ENCODE measurements at places on chromosomes 5 and 9.
A peak's percentile ranks its signal among the peaks of the same experiment; 100 is the strongest.

DNA sequence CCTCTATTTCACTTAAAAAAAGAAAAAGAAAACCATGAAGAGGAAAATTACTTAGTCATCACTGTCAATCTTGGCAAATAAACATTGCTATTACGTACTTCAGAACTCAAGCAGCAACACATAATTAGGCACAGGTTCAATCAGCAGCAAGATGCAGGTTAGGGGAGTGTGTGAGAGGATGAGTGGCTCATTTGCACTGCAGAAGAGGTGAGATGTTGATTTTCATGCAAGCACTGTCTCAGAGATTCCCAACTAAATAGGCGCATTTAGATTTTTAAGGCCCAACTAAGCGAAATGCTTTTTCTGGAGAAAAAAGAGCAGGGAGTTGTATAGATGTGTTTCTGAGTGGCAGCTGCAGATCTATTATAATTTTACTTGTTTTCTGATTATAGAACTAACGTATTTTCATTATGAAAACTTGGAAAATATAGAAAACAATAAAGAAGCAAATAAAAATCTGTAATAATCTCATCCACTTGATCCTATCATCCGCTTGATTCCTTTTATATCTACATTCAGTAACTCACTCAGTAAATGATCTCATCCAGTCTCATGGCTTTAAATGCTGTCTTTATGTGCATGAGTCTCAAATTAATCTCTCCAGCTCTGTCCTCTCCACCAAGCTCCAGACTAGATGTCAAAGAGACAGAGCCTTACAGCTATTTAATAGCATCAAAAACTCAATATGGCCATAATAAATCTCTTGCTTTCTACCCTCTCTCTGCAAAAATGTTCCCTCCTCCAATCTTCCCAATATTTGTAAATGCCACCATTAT lies 162.5 kb downstream of the ZNF462 start:
- DNase-seq, result no peak

GRCh38 chr9:16653491-16654399 lies 216.7 kb downstream of the BNC2 start:
- no peak for DNase-seq

GRCh38 chr5:157613385-157614245 lies 38.0 kb upstream of the ADAM19 start:
- no peak for DNase-seq

GRCh38 chr9:83459830-83460229 lies 78.4 kb downstream of the FRMD3 start:
- no peak for DNase-seq

- no peak for DNase-seq
Measured at GRCh38 chr9:84785792-84786547, 116.4 kb downstream of the NTRK2 start.

DNA sequence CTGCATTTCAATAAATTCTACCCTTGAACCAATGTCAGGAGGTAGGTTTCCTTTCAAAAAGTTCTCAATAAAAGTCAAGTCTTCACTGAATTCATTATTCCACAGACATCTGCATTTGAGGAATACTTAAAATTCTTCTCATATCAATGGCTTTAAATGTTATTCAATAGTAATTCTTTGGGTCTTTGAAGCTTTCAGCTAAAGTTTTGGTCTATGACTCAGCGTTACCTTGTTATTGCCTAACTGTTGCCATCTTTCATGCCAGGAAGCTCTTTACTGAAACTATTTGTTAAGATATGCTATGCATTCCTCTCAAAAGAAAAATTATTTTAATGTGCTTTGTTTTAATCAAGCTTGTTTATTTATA lies 170.5 kb downstream of the NNT start:
- DNase-seq, result peak; percentile 26

GRCh38 chr5:88322785-88323184 lies 54.1 kb upstream of the TMEM161B start:
- no peak for DNase-seq

- DNase-seq, result no peak
Measured at GRCh38 chr9:130765137-130766020, 69.7 kb upstream of the ABL1 start.

GRCh38 chr5:125484272-125484741 lies 737.9 kb upstream of the ZNF608 start:
- DNase-seq, result peak; percentile 23

GRCh38 chr9:131810351-131811170 lies 70.7 kb upstream of the RAPGEF1 start:
- DNase-seq, result no peak

DNA sequence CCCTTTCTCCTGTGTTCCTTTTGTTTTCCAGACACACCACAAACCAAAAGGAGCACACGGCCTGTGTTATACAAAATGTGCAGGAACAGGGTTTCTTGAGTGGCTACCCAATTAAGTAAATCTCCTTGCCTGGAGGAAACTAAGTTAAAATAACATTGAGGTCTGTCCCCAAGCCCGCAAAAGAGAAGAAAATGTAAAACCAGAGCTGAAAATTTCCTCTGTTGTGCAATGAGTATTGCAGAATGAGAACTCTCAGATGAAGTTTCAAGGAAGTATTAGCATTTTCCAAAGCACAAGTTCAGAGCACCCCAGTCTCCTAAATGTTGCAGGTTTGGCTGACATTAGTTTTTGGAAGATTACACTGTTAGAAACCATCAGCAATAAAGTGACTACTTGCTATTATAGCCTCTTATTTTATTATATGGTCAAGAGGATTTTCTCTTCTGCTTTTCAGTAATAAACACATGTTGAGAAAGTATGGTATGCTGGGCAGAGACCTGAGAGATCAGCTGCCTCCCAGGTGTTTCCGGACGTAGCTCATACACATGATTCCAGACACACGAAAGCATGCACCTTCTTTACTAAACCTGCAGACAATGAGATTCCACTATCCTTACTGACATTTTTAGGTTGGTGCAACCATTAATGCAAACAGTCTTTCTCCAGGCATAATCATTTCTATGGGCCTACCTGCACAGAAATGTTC lies 161.3 kb downstream of the SNCAIP start:
- DNase-seq, result no peak

GRCh38 chr5:155957884-155958283 lies 369.1 kb upstream of the SGCD start:
- DNase-seq, result no peak

DNA sequence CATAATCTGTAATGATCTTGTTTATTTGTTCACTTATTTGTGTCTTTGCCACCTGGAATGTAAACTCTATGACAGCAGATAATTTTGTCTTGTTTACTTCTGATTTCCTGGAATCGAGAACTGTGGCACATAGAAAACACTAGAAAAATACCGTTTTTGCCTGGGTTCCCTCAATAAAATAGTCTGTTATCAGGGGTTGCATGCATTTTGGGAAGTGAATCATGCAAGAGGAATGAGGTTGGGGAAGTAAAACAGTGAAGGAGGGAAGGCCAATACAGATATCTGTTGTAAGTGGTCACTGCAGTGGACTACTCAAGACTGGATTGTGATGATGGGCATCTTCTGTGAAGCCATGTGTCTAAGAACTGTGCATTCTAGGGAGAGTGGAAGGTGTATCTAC lies 45.2 kb upstream of the IL6ST start:
- no peak for DNase-seq

DNA sequence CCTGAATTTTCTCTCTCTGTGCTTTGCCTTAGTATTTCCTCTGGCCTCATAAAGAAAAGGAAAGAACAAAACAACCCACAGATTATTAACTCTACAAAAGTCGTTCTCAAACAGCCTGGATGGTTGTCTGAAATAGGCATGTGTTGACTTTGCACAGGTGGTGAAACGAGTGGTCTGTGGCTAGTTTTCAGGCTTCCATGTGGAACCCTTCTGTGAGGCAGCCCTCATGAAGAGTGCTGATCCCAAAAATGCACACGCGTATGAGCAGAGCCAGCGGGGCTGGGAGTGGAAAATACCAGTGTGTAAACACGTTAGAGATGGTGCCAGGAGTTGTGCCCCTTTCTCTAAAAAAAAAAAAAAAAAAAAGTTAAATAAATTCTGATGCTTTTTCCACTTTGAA lies 4.9 kb upstream of the PSAT1 start:
- DNase-seq, result no peak

GRCh38 chr5:103211576-103212561 lies 46.7 kb upstream of the MACIR start:
- DNase-seq, result no peak

- DNase-seq, result no peak
Measured at GRCh38 chr5:151156507-151157420, 815 bp downstream of the ANXA6 start.

DNA sequence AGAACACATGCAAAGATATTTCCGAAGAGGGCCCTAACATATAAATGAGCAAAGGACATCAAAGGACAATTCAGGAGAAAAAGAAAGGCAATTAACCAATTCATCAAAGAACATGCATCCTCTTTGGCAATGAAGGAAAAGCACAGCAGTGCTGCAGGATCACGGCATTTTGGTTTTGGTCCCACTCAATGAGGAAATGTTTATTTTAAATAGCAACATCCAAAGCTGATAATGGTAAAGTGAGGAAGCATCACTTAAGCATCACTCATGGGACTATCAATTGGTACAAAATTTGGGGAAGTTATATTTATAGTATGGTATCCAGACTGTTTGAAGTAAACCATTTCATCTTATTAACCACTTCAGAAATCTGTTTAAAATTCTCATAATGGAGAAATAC lies 5.5 kb upstream of the CXCL14 start:
- no peak for DNase-seq

GRCh38 chr9:137064027-137064879 lies 6.1 kb downstream of the SAPCD2 start:
- no peak for DNase-seq

- DNase-seq, result peak; percentile 68
Measured at GRCh38 chr9:88746029-88746742, 211.2 kb downstream of the NXNL2 start.

DNA sequence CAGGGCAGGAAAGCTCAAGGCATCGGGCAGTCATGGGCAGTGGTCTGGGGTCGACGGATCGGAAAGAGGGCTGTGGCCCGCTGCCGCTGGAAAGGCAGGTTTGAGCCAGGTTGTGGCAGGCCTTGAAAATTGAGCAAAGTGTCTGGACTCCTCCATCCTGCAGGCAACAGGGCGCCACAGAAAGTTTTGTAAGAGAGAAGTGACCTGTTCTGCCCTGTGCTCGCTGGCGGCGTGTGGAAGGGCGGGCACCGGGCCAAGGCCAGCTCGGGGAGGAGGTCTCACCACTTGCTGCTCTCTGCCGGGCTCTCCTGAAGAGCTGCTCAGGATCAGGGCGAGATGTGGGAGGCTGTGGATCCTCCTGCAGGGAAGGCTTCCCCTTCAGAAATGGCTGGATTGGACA lies 41.4 kb upstream of the FAT2 start:
- no peak for DNase-seq

GRCh38 chr5:90174236-90174635 lies 235.3 kb downstream of the CETN3 start:
- no peak for DNase-seq

- no peak for DNase-seq
Measured at GRCh38 chr5:2633992-2634391, 117.5 kb downstream of the IRX2 start.

DNA sequence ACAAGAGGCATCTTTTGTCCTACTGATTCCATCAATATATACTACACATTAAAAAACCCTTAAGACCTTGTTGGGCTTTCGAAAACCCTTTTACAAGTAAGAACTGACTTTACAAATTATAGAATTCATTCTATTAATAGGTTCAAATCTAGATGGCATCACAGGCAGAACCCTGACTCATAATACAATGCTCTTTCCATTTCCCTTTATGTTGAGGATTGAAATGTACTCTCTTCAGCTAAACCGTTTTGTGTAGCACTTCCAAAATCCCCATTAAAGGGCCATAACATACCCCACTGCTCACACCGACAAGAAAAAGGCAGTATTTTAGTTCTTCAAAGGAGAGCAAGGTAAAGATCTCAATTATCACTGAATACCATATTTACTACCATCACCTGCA lies 11.2 kb downstream of the CSNK1A1 start:
- DNase-seq, result no peak

DNA sequence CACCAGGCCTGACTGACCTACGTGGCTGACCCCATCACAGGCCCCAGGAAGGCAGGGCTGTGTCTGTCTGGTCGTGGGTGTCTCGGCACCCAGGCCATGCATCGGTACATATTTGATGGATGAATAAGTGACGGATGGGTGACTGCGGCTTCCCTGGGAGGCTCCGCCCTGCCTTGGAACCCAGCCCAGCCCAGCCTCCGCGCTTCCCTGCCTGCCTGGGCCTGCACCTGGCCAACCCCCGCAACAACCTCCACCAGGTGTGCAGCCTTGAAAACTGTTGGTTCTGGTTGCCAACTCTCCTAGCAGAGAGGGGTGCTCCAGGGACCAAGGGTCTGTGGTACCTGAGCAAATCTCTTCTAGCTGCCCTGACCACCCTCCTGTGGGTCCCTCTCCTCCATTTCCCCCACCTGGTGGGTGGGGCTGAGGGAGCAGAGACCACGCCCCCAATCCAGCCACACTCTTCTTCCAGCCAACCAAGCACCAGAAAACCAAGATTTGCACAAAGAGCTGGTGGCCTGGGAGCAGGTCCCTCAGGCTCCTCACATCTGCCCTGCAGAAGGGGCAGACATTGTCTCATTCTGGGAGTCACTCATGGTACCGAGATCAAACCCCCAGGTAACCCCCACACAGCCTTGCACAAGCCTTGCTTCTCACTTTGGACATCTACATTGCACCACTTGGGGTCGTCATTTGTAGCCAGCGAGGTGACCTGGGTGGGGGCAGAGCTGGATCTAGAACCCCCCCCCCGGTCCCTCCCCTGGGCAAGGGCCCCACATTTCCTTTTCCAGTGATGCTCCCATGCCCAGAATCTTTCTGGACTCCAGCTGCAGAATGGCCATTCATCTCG lies 100.6 kb upstream of the IER5L start:
- no peak for DNase-seq

GRCh38 chr5:11507156-11507910 lies 396.9 kb downstream of the CTNND2 start:
- DNase-seq, result no peak

GRCh38 chr5:166959766-166960165 lies 1331.7 kb upstream of the WWC1 start:
- DNase-seq, result no peak

DNA sequence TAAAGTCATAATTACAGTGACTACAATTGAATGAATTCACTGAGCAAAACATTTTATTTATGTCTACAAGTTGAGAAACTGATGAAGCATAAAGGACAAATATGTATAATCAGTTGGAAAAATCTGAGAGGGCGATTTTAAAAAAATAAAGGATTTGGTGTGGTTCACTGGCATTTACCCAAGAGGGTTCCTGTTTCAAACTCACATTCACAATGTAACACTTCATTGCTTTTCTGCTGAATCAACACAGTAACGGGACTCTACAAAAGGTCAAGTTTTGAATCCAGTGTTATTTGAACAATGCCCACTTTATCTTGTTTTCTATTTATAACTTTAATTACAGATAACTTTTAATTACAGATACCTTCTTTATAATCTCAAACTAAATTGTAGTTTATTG lies 138.6 kb downstream of the NUDT12 start:
- no peak for DNase-seq

Measured in AG04449 (cell line).